Inflammatory macrophage treated with lipopolysaccharide for 4 hours (primary cell): ENCODE measurements at places on chromosomes 7 and 10.

GRCh38 chr7:98283887-98284222 is 2.4 kb downstream of the BRI3 start:
- DNase-seq: no peak

- no peak for DNase-seq
Measured at GRCh38 chr7:140542228-140542603, 62.9 kb upstream of the MKRN1 start.

DNA sequence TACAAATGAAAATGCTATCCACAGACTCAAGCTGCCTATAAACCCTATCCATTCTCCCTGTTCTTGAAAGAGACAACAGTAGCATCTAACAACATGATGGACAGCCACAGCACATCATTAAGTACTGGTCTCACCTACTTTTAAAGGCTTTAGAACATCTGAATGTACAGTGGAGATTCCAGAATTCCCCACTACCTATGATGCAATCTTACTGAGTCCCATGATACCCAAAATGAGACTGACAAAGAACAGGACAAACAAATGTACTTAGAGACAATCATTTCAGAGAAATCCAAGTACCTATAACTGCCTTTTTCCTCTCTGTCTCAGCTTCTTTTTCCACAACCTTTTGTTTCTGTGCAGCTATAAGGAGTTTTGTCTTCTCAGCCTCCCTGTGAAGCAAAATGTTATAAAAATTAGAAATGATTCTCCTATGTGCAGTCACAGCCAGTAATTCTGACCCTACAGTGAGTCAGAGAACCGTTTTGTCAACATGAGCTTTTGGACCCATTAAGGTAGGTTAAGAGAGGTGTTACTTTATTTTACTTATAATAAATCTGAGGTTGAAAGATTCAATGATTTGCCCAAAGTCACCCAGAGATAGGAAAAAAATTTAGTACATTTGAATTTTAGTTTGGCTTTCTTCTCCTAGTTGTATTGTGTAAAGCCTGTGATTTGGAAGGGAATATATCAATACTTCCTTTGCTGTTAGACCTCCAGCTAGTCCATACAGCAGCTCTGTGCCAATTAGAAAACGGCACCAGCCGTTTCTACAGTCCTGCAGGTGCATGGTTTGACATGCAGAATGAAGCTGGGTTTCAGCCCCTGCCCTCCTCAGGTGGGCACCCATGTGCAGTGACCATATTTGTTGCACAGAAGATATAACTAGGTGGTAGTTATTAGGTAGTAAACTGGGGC is 21.9 kb downstream of the ERLIN1 start:
- DNase-seq: no peak

- no peak for DNase-seq
Measured at GRCh38 chr10:57959318-57960006, 308.2 kb downstream of the IPMK start.

- DNase-seq: no peak
Measured at GRCh38 chr10:91076991-91077548, 143.4 kb upstream of the PCGF5 start.

- DNase-seq: no peak
Measured at GRCh38 chr7:131845573-131846314, 289.3 kb upstream of the PODXL start.

DNA sequence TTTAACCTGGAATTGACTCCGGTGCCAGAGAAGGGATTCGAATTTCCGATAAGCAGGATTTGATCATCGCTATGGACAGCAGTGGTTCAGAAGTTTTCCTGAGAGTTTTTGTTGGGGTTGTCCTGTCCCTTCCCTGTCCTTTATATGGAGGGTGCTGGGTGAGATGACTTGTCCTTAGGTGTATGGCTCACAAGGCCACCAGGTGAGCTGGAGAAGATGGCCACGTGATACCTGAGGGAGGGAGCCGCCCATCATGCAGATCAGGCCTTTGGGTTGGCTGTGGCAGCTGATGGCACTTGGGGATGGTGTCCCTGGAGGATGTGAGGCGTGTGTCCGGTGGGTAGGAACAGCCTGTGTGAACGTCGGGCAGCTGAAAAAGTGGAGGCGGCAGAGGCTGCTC is 187.7 kb downstream of the PTPN20 start:
- DNase-seq: no peak

DNA sequence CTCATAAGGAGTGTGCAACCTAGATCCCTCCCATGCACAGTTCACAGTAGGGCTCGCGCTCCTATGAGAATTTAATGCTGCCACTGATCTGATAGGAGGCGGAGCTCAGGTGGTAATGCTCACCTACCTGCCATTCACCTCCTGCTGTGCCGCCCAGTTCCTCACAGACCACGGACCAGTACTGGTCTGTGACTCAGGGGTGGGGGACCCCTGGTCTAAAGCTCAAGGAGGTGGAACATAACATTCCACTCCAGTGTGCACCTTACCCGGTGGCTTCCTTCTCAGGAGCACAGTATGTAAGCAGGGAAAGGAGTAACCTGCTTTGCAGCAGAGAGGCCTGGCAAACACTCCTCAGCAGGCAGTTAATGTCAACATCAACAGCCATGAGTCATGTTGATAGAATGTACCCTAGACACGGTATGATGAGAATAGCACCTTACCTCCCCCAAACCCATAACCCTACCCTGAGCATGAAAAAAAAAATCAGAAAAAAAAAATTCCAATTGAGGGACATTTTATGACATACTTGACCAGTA is 273.5 kb downstream of the FGFR2 start:
- no peak for DNase-seq

DNA sequence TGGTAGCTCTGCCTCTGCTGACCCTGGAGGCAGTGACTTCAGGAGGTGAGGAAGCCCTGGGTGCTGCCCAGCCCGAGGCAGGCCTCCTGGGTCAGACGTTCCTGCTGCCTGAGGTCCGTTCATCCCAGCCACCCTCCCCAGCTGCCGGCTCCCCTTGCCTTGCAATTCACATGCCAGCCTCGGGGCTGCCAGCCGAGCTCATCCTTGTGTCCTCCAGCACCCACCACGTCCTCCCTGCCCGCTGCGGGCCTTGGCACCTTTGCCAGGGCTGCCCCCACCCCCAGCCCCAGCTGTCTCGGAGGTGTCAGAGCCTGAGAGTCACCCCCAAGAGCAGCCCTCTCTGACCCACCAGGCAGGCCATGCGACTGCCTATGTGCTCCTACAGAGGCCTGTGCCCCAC is 162.1 kb upstream of the RNF32 start:
- DNase-seq: no peak

- DNase-seq: peak; percentile 2
Measured at GRCh38 chr7:70237831-70238575, 639.7 kb downstream of the AUTS2 start.

GRCh38 chr7:15389073-15389472 is 172.7 kb downstream of the AGMO start:
- DNase-seq: no peak

- DNase-seq: no peak
Measured at GRCh38 chr7:96244244-96244991, 77.5 kb downstream of the SLC25A13 start.

GRCh38 chr7:43530553-43531410 is 52.1 kb upstream of the STK17A start:
- no peak for DNase-seq

DNA sequence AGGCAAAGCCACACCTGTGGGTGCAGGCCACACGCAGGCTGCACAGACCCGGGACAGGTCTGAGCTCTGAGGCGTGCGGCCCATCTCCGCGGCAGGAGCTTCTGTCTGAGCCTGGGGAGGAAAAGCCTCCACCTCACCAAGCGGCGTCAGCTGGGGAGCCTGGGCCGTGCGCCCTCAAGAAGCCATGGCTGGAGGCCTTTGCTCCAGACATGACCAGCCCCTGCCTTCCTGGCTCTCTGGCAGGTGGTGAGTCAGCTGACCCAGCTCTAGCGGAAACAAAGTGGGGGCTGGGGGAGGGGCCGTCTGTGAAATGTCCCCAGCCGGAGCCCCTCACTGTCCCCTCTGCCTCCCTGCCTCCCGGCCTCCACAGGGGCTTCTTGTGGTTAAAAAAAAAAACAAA is 12.5 kb downstream of the GPER1 start:
- no peak for DNase-seq

GRCh38 chr10:122639801-122640200 is 59.8 kb downstream of the C10orf120 start:
- no peak for DNase-seq

DNA sequence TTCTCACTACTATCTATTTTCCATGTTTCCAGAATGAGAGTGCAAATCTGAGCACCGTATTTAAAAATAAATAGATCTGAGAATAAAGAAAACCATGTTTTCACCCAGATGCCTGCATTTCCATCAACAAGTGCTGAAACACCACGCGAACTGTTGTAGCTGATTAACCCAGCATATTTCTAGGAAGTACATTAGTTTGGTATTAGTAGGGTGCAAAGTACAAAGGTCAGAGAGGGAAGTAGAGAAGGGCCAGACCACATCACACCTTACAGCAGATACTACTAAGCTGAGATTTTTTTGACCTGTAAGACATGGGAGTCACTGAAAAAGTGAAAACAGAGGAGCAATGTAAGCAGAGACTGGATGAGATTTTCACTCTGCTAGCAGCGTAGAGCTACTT is 181.3 kb downstream of the IMMP2L start:
- no peak for DNase-seq

DNA sequence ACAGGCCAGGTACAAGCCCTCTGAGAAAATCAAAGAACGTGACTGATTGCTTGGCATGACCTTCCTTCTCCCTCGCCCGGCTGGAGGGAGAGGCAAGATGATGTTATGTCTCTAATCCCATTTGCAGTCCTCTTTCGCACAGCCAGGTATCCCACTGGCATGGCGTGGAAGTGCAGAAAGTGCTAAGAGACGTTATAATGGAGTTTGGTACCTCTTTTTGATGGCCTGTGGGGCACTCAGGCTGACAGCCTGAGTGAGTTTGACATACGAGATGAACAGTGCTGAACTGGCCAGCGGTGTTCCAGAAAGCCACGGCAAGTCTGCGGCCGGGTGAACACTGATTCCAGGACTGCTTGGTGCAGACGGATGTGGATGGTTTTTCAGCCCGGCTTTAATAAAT is 241.6 kb downstream of the RAB11FIP2 start:
- DNase-seq: no peak

DNA sequence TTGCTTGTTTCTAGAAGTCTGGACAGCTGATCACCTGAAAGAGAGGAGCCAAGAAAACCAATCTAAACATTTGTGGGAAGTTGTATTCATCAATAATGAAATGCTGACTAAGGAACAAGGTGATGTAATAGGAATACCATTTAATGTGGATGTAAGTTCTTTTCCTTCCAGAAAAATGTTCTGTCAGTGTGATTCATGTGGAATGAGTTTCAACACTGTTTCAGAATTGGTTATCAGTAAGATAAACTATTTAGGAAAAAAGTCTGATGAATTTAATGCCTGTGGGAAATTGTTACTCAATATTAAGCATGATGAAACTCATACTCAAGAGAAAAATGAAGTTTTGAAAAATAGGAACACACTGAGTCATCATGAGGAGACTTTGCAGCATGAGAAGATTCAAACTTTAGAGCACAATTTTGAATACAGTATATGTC is 39.8 kb upstream of the ZNF37A start:
- DNase-seq: peak; percentile 52

DNA sequence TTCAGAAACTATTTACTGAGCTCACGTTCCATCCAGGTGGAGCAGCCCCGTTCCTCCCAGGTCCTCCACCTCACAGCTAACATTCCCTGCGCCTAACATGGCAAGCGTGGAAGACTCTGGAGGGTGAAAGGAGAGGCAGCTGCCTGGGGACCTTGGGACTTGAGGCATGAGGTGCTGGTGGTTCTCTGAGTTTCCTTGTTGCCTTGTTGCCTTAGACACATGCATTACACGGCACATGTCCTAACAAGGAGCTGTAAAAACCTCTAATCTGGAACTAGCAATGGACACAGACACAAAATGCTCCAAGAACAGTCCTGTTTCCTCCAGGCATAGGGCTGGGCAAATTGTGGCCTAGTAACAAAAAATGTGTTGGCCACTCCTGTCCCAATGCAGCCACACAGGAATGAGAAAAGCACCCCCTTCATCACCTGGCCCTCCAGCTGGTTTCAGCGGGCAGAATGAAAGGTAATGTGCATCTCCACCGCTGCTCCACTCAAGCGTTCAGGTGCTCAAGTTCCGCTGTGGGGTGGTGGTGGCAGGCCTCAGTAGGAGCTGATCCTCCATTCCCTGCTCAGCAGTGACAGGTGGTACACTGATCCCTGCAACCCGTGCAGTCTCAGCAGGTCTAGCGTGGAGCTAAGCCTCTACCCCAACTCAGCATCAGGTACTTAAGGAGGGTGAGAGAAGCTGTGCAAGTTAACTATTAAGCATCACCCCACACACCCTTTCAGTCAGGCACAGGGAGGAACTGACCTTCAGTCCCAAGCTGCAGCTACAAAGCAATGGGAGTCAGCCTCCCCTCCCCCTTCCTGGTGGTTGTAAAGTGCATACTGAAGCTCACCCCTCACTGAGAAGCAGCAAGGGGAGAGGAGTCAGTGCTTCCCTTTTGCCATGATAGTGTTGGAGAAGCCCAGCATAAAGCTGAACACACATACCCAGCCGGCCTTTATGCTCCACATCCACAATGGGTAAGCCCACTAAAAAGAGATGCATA is 382.8 kb downstream of the SDK1 start:
- no peak for DNase-seq

- no peak for DNase-seq
Measured at GRCh38 chr7:8070451-8071180, 102.0 kb downstream of the GLCCI1 start.

DNA sequence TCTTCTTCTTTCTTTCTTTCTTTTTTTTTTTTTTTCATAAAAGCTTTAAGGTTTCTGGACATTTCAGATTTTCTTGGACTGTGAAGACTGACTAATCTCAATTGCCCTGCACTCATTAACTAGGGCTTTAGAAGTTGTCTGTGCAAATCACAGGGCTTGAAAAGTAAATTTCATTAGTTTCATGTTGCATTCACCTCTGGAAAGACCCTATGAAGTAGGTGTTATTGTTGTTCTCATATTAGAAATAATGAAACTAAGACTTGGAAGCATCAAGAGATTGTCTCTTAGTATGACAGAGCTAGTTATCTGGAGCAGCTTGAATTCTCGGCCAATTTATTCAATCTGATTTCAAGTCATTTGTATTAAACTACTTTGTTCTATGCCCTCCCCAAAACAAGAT is 28.2 kb upstream of the SEMA3D start:
- DNase-seq: no peak

GRCh38 chr7:159027789-159028507 is 116.7 kb downstream of the VIPR2 start:
- DNase-seq: no peak

DNA sequence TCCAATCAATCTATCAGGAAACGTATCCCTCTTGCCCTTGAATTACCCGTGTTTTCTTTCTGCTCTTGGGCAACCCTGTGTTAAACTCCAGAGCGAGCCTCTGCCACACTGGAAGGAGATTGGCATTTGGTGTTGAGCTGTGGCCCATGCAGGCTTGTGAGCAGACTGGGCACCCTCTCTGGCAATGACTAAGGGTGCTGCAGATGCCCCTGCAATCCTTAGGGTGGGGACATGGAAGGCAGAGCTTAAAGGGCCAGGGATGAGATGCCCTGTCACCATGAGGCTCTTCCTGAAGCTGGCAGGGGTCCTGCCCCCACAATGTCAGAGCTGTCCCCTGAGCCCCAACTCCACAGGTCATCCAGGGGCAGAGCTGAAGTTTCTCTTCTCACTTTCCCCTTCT is 19.5 kb upstream of the FAM180A start:
- DNase-seq: no peak
